ENCODE measurements at places on chromosomes 12 and 14.

DNA sequence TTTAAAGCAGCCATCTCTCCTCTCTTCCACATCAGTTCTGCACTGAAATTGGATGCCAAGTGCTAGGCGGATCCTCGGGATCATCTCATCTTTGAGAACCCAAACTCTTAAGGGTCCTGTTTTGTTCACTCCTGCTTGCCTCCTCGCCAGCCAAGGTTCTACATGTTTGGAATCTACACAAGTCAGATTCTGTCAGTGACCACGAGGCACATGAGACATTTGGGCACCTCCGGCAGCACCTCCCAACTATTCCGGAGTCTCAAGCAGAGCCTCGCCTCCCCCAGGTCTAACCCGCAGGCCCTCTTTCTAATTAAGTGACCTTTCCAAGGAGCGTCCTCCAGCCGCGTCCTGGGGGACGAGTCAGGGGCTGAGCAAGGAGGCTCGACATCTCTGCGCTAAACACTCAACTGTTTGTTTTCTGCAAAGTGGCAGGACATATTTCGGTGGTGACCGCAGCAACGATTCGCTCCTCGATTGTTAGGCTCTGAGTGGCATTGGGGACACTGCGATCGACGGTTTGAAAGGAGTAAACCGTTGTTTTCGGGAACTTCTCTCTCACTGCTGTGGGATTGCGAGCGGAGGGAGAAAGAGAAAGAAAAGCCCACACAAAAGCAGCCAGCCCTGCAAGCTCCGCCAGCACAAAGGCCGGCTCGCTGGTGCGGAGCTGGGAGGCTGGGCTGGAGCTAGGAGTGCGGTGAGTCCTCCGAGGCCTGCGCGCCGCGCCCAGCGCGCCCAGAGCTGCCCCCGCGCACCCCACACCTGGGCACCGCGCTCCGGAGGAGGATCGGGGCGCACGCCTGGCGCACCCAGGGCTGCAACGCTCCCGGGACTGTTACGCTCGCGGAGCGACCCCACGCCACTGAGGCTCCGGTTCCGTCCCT, 640 bp downstream of the ARMH4 start:
- no peak for DNase-seq

GRCh38 chr12:92516277-92516600, 186.6 kb upstream of the PLEKHG7 start:
- no peak for DNase-seq

- DNase-seq: no peak
These were observed 46.3 kb downstream of the KCNA1 start for GRCh38 chr12:4956054-4956453.

DNA sequence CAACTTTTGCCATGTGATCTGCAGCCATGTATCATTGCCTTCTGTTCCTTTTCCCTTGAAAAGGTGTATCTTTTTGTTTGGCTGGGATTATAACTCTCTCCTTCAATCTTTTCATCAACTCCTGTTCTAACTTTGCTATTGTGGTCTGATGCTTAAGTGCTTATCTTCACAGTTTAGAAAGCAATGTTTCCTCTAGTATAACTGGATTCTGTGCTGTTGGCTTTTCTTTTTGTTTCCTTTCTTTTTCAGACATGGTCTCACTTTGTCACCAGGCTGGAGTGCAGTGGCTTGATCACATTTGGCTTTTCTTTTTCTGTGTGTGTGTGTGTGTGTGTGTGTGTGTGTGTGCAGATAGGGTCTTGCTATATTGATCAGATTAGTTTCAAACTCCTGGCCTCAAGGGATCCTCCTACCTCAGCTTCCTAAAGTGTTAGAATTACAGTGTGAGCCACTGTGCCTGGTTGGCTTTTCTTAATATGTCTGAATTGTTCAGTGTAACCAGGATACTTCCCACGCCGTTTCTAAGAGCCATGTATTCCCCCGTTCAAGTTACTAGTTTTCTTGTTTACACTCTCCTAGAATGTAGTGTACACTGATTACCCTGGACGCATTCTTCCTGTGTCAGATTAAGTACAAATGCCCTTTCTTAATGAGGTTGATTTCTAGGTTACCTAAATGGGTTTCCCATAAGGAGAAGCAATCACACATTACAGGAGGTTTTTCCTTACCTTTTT, 35.5 kb downstream of the JAG2 start:
- DNase-seq: no peak

DNA sequence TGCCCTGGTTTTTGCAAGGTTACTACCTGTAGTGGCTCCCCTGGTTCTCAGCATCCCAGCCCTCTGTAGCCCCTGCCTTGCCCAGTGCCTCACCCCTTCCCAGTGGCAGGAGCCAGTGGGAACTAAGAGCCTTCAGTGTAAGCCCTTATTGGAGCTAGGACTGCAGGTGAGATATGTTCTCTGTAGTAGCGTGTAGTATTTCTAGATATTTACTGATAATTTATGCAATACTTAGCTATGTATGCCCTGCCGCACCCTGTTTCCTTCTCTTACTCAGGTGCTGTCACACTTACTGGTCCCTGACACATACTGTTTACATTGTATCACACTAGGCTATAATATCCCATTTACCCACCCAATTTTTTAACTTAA, 3.6 kb downstream of the BMAL2 start:
- no peak for DNase-seq

DNA sequence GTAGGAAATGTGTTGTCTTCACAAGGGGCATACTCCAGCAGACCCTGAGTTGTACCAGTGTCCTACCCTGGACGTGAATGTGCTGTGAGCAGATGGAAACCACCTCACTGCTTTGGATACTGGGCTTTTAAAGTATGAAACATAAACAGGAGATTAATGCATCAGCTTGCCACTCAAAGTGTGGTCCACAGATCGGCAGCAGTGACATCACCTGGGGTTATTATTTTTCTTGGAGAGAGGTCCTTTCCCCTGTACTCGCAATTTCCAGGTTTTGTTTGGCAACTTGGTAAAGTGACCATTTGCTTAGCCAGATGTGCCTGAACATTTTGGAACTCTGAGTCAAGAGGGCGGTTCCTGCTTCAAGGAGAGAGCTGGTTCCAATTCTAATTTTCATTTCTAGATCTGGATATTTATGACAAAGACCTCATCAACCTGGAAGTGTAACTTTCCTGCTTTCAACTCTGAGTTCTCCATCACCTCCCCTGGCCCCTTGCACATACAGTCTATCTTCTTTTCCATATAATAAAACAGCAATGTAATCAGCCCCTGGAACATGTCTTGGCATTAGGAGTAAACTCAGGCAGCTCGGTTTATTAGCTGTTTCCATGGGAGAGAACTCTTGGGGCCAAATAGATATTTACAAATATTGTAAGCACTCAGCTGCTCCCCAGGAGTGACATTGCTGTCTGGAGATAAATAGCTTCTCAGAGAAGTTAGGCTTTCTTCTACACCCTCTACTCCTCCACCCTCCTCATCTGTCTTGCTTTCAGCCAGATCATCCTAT, 237.0 kb upstream of the TBX3 start:
- no peak for DNase-seq

- DNase-seq: peak; percentile 16
These were observed 7.7 kb downstream of the PPP1R3E start for GRCh38 chr14:23294734-23295561.

- no peak for DNase-seq
These were observed 470.0 kb downstream of the EGLN3 start for GRCh38 chr14:33480887-33481184.

- no peak for DNase-seq
These were observed 1.2 kb downstream of the KRT72 start for GRCh38 chr12:52600071-52600470.

GRCh38 chr14:101132051-101132571, 228.6 kb upstream of the RTL1 start:
- DNase-seq: no peak

- no peak for DNase-seq
These were observed 95.1 kb downstream of the LLPH start for GRCh38 chr12:66035288-66035966.

GRCh38 chr14:94685166-94685581, 73.0 kb downstream of the SERPINA3 start:
- no peak for DNase-seq

- DNase-seq: no peak
These were observed 3.5 kb upstream of the PTPN6 start for GRCh38 chr12:6947615-6948014.

DNA sequence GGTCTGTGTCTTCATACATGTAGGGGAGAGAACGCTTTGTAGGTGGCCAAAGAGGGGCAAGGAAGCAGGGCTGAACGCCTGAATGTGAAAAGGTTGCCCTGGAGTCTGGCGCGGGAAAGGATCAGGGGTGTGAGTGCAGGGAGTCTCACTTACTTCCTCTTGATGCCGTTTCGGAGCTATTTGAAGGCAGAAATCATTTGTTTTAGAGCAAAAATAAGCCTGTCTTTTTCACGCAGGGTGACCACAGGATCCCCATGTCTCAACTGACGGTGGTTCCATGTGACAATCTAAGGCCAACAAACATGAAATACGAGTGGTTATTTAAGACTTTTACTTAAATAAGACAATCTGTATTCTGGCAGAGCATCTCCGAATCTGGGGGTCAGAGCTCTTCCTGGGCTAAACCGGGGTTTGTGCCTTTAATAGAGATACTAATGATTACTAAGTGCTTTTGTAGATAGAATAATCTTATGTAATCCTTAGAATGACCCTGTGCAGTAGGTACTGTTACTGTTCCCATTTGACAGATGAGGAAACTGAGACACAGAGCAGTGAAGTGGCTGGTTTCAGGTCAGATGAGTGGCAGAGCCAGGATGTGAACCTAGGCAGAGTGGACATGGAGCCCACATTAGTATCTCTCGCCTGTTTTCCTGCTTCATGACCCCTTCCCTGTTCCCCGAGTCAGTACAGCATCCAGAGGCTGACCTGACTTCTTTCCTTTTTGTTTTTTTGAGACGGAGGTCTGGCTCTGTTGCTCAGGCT, 1.9 kb downstream of the BRI3BP start:
- no peak for DNase-seq

DNA sequence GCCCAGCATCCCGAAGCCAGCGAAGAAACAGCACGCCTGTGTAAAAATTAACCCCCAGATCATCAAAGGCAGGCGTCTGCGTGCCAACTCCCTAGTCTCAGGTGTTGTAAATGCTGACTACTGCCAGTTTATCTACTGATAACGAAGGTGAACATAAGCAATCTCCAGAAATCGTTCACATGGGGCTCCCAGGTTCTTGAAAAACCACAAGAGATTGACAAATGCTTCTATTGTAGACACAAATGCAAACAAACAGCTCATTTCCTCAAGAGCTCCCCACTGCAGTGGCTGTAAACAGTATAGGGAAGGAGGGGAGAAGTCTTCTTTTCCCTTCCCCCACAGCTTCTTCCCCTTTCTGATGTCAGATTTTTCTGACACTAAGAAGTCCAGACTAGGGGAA, 5.3 kb upstream of the PLEKHG3 start:
- DNase-seq: no peak

DNA sequence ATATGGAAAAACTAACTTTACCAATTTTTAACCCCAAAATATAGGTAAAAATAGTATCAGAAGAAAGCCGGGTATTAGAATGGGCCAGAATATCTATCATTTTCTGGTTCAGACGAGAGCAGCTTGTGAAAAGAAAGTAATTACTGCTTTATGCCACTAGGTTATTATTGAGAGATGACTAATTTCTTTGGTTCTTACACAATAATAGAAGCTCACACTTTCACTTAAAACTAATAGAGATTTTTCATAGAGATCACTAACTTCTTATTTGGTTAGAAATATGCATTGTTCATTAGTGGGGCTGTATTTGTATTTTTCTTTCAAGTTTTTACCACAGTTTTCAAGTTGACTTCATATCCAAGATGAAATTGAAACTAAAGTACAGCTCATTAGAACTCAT, 1241.2 kb upstream of the FLRT2 start:
- DNase-seq: no peak

DNA sequence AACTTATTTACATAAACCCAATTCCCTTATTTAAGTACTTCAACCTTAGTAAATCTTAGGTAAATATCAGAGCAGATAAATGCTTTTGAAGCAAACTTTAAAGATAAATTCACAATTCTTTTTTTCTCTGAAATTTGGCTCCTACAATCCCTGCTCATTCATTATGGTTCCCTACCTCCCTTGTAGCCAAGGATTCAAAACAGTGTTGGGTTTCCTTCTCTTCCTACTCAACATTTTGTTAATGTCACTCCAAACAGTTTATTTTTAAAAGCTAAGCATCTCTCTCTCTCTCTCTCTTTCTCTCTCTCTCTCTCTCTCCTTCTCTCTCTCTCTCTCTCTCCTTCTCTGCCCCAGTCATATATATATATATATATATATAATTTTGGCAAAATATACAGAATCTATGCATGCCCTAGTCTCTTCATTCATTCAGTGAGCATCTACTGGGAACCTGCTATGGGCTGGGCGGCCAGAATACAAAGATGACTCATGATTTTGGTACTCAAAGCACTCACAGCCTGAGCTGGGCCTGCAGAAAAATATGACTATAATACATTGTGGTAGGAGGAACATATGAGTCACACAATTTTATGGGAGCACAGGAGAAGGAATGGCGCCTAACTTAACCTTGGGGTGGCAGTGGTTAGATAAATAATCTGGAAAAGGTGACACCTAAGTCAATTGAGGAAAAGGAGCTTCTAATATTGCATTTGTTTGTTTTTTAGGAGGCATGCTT, 123.7 kb upstream of the DHRS4 start:
- DNase-seq: no peak

DNA sequence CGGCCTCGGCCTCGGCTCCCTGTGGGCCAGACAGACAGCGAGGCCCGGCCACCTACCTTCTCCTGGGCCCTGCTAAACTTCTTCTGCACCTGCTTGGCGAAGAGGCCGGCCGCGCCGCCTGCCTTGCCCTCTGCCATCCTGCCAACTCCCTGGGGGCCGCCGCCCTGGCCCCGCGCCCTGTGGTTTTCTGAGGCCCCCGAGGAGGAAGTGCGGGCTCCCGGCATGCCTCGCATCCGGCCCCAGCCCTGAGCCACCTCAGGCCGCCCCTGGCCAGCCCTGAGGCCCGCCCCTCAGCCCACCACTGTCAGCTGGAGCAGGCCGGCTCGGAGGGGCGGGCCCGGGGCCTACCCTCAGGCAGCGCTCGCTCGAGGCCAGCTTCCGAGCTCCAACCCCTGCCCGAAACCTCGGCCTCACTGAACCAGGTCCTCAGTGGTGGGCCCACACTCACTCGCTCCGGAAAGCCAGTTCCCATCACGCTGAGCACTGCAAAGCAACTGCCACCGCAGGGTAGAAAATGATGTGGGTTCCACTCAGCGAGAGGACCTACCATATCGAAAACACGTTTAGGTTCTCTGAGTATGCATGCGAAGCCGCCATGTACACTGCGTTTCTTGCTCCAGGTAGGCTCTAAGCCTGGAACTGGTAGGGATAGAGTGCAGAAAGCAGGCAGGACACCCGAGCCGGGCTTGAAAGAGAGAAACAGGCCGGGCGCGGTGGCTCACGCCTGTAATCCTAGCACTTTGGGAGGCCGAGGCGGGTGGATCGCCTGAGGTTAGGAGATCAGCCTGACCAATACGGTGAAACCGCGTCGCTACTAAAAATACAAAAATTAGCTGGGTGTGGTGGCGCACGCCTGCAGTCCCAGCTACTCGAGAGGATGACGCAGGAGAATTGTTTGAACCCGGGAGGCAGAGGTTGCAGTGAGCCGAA, at the start of gene BIN2:
TSS of gene BIN2 (minus strand) at position 209 of the 930 bp plus-strand sequence. CDS start at position 137, 72 bp downstream.
- peak; percentile 35 for DNase-seq

- DNase-seq: no peak
These were observed 158.8 kb downstream of the RPAP3 start for GRCh38 chr12:47547077-47547476.

All from stimulated activated CD4-positive, alpha-beta T cell treated with anti-CD3 and anti-CD28 coated beads, TNF-alpha, amount 100 ng/mL, for 4 hours (primary cell).